Activated CD4-positive, alpha-beta T cell treated with anti-CD3 and anti-CD28 coated beads for 24 hours (primary cell): ENCODE measurements at places on chromosomes 2 and 18.

- DNase-seq: no peak
Measured at GRCh38 chr2:20432714-20433113, 14.2 kb upstream of the RHOB start.

GRCh38 chr18:32550963-32551362 lies 80.3 kb upstream of the GAREM1 start:
- no peak for DNase-seq

- no peak for DNase-seq
Measured at GRCh38 chr2:17052001-17052400, 386.4 kb upstream of the CYRIA start.

DNA sequence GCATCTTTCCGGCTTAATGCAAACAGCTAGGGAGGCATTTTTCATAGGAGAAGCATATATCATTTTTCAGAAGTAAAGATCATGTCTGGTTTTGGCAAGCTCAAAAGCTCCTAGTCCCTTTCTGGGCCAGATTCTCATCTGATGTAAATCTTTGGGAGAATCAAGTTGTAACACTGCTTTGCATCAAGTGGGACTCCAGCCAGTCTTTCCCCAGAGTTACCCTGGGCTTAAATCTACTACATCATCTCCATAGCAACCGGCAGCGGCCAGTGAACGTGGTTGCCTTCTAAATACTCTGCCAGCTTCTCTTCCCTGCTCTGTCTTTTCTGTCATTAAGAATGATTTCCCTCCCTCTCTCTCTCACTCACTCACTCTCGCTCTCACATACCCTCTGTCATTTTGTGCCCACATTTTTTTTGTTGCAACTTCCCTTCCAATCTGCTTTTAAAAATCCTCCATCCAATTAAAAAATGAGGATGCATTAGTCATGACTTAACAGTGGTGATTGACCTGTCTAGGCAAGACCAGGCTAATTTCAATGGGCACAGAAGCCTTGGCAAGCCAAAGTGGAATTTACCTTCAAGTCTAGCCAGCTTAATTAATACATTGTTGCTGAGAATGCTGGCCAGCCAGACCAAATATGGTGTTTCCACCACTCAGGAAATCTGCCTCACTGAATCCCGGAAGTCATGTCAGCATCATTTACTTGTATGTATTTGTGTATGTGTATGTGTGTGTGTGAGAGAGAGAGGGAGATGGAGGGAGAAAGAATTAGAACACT lies 93.0 kb downstream of the NRP2 start:
- DNase-seq: no peak

GRCh38 chr2:237592425-237592980 lies 2.0 kb upstream of the RAB17 start:
- no peak for DNase-seq

DNA sequence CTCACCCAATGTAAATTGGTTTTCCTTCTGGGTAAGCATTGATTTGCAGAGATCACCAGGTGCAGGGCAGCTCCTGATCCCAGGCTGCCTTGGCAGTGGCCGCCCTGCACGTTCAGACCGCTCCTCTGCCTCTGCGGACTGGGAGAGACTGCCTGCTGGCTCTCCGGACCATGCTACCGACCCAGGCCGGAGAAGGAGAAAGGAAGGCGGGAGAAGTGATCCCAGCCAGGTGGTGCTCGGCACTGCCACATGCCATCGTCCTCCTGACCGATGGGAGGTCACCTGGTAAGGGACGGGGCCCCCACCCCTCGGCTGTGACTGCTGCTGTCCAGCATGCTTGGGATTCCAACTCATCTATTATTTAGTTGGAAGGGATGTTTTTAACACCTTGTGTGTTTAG lies 108.1 kb upstream of the POU3F3 start:
- no peak for DNase-seq

DNA sequence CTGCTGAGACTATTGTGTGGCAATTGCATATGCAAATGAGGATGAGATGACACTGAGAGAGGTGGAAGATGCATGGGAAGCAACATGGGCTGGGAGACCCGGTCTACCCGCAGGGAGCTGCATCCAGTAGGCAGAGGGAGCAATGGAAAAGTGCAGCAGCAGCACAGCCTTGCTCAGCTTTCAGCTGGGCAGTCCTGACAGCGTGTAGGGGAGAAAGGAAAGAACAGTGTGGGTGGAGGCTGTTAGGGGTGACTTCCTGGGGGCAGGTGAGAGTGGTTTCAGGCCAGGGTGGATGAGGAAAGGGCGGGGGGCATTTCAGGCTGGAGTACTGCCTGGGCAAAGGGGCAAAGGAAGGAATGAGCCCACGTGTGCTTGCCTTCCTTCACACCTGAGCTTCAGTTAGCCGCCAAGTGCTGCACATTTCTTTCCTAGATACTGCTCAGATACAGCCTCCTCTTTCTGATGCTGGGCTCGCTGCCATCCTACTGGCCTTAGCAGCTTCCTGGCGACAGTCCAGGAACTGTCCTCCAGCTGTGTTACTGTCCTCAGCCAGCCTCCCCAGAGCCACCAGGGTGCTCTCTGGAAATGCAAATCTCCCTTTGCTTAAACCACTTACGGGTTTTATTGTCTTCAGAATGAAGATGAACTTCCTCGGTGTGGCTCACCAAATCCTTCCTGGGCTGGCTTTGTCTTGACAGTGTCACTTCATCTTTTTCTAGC lies 276.3 kb downstream of the TSN start:
- no peak for DNase-seq

DNA sequence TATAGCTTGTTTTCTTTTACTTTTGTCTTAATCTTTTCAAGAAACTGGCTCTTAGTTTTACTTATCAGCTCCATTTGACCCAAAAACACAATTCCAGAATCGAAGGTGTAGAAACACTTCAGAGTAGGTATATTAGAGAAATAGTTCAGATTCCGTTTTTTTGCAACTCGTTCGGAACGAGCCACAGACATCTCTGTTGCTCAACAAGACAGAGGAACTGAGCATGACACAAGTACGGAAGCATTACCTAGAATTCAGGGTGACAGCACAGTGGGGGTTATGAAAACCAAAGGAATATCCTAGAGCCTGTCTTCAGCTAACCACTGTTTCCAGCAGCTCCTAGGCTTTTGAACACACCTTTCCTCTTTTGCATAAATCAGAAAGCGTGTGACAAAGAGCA lies 5.0 kb downstream of the HRH4 start:
- no peak for DNase-seq

GRCh38 chr2:23322567-23323197 lies 62.3 kb upstream of the KLHL29 start:
- no peak for DNase-seq

- no peak for DNase-seq
Measured at GRCh38 chr18:59040770-59041148, 98.9 kb upstream of the SEC11C start.

GRCh38 chr2:239247401-239248245 lies 153.2 kb downstream of the HDAC4 start:
- no peak for DNase-seq

DNA sequence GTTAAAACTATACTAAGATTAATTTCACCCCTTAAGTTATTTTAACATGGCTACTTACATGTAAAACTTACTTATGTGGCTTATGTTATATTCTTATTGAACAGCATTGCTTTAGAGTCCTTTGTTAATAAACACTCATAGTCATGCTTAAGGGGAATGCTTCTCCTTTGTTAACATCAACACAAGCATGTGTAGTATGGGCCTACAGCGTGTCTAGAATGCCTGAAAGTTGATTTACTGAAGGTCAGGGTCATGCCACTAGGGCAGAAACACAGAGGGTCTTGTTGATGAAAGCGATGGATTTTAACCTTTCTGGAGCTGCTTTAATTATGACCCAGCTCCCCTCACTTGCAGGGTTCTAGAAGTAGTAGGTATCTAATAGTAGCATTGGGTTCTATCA lies 159.8 kb upstream of the DLX2 start:
- no peak for DNase-seq

DNA sequence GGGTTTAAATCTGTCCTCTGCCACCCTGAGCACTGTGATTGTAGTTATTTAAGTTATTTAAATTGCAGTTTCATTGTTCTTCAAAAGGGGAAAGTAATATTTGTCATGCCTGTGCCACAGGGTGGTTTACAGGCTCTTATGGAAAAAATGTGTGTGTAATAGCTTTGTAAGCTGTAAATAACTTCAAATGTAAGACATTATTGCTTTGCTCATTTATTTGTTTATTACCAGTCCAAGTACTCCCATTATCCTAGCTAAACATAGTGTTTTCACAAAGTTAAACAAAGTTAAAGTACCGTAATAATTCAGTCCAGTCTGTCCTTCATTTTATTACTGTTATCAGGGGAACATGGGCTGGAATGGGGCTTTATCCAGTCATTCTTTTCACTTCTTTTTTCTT lies 43.4 kb upstream of the IGFBP2 start:
- no peak for DNase-seq

DNA sequence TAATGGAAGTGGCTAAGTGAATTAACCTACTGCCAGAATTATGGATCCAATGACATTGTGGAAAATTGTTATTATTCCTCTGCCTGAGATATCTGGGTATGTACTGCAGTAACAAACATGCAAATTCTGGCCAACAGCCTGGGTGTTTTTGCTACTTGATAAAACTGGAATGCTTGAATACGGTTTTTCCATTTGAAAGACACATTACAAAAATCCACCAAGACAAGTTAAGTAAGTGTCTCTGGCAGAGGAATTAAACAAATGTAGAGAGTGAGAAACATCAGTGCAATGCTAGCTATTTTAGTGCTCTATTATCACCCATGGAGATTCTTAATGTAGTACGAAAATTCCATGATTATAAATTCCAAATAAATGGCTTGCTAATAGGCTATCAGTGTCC lies 312.4 kb upstream of the MEIS1 start:
- DNase-seq: no peak

GRCh38 chr18:3319399-3319798 lies 57.5 kb downstream of the MYL12B start:
- no peak for DNase-seq

- no peak for DNase-seq
Measured at GRCh38 chr2:44071454-44072046, 75.8 kb upstream of the LRPPRC start.

GRCh38 chr18:41798879-41799278 lies 156.2 kb upstream of the PIK3C3 start:
- DNase-seq: no peak

DNA sequence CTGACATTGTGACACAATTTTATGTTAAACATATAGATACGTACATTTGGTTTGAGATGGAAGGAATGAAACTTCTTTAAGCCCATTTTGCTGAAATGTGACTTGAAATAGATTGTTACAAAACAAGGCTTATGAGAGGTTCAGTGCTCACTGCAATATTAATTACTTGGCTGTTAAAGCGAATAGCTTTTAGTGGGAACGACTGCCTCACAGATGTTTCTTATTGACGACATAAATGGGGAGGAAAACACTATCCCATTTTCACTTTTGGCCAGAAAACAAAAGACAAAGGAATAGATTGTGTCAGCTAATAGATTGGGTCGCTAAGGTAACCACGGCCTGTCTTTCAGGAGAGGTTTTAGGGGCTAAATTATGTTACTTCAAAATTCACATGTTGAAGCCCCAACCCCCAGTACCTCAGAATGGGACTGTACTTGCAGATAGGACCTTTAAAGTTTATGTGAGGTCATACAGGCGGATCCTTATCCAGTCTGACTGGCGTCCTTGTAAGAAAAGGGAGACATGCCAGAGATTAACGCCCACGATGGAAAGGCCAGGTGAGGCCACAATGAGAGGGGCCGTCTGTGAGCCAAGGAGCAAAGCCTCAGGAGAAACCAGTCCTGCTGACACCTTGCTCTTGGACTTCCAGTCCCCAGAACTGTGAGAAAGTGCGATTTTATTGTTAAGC lies 10.8 kb downstream of the INPP1 start:
- no peak for DNase-seq

- DNase-seq: no peak
Measured at GRCh38 chr2:52961403-52961802, 806.2 kb upstream of the CHAC2 start.

GRCh38 chr18:24322584-24323136 lies 75.0 kb downstream of the OSBPL1A start:
- DNase-seq: no peak

DNA sequence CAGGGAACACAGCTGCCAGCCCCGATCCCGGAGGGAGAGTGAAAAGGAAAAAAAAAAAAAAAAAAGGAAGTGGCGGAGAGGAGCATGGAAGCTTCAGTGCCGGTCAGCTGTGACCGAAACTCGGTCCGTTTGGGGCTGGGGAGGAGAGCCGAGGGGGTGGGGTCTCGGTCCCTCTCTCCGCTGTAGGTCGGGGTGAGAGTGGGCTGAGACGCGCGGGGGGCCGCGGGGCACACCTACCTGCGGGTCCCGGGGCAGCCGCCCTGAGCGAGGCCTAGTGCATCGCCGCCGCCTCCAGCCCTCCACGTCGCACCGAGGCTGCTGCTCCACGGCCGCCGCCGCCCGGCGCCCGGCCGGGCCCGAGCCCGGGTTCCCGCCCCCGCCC lies 536 bp downstream of the VPS54 start:
- DNase-seq: no peak

GRCh38 chr18:37617623-37618022 lies 52.0 kb upstream of the CELF4 start:
- DNase-seq: no peak

DNA sequence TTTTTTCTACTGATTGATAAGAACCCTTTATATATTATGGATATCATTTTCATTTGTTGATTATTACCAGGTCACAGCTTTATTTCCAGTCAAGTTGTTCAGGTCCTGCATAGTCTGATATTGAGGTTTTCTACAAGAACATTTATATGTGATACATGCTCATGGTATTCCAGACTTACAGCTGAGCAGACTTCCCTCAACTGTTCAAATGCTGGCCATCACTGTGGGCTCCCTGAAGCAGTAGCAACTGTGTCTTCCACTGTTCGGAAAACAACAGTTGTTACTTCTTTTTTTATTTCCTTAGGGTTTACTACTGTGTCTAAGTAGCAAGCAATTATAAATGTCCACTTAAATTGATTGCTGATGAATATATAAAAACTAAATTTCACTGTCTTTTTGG lies 79.5 kb downstream of the DGKD start:
- DNase-seq: no peak

GRCh38 chr2:27860111-27860510 lies 30.1 kb downstream of the RBKS start:
- DNase-seq: no peak

DNA sequence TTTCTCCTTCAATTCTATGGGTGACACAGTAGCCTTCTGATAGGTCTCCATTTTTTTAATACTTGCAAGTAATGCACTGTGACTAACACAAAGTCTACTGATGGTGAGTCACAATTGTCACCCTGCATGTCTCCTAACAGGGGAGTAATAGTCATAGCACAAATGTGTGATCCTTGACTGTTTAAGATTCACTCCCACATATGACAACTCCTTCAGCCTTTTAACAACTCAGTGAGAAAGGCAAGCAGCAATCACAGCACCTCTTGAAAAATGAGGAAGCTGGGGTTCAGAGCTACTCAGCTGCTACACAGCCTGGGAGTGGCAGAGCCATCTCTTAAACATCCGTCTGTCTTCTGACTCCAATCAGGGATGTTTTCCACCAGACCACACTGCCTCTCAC lies 63.8 kb downstream of the EHD3 start:
- no peak for DNase-seq

DNA sequence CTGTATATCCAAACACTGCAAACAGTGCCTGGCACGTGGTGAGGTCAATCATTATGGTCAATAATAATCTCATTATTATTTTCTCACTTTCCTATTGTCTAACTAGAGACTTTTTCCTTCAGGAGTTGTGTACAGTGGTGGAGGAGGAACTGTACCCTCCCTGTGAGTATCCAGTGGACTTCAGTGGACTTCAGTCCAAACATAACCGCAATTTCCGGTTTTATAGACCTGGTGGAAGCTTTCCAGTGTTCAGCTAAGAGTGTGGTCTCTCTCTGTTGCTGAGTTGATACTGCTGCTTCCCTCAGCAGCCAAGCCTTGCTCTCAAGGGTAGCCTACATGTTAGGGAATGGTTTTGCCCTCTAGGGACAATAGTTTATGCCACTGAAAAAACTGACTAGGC lies 447.1 kb downstream of the TMEM182 start:
- DNase-seq: no peak
